ENCODE measurements at places on chromosomes 4 and X.

GRCh38 chrX:65586491-65586890 lies 51.9 kb upstream of the LAS1L start:
- DNase-seq: no peak

GRCh38 chr4:141255016-141255415 lies 34.3 kb downstream of the ZNF330 start:
- no peak for DNase-seq

GRCh38 chr4:17558941-17559708 lies 17.9 kb upstream of the LAP3 start:
- no peak for DNase-seq

- DNase-seq: peak; percentile 29
Measured at GRCh38 chr4:133156096-133156495, 7.0 kb downstream of the PCDH10 start.

DNA sequence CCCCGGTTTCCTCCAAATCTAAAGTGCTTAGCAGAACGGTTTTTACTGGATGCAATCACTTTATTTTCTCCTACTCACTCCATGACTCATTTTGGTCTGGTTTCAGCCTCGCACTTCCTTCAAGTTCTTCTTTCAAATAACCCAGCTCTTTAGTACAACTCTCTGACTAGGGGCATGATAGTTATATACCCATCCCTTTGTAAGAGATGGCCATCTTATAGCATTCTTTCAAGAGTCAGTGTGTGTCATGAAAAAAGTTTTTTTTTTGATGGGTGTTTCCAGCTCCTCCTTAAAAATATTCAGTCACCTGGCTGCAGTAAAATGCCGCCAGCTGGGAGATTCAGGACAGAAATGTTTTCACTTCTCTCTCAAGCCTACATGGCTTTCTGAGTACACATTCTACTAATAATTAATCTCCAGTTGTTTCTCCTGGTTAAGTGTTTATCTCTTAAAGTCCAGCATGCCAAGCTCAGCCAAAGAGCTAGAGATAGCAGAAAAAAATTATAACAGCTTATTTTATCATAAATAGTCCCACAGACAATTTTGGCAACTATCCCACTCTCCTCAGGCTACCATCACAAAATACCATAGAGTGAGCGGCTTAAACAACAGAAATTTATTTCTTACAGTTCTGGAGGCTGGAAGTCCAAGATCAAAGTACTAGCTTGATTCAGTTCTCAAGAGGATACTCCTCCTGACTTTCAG lies 139.3 kb downstream of the GASK1B start:
- DNase-seq: no peak

- peak; percentile 66 for DNase-seq
Measured at GRCh38 chr4:150078041-150078578, at the start of gene DCLK2. DCLK2 (plus strand) TSS chr4:150078445; CDS start chr4:150079028, 583 bp downstream.

GRCh38 chr4:84697615-84698201 lies 114.8 kb downstream of the CDS1 start:
- no peak for DNase-seq

GRCh38 chr4:579543-580175 lies 3.6 kb upstream of the TMEM271 start:
- DNase-seq: no peak

DNA sequence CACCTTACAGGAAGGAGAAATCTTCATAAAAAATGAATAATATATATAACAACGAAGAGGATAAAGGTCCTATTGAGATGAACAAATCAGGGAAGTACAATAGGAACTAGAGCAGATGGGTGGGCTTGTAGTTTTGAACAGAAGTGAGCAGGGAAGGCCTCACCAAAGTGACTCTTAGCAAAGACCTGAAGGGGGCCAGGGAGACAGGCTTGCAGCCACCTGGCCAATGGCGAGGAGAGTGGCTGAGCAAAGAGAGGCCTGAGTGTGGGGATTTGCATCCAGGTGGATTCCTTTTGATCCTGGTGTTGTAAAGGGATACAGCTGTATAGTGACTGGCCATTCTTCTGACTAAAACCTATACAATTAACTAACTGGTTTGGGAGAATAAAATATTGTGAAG lies 354.1 kb downstream of the CAMK2D start:
- no peak for DNase-seq

DNA sequence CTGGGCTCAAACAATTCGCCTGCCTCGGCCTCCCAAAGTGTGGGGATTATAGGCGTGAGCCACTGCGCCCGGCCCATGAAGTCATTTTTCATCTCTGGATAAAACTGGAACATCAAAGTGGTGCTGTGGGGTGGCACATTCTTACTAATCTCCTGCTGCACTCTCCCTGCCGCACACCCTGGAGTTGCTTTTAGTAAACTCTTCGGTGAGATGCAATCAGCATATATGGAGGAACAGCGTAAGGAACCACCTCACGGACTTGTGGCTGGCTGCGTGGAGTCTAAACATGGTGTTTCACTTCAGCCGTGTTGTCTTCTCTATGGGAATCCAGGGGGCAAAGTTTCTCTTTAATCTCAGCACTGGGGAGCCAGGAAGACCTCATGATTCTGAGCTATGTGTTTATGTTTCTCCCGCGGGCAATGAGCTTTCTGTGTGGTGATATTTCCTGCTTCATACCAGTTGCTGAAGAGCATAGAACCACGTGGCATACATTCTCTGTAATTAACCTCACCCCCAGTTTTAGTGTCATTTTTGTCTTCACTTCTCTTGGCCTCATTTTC lies 2.1 kb upstream of the RHOH start:
- no peak for DNase-seq

GRCh38 chr4:26150948-26151347 lies 169.9 kb upstream of the RBPJ start:
- DNase-seq: no peak

DNA sequence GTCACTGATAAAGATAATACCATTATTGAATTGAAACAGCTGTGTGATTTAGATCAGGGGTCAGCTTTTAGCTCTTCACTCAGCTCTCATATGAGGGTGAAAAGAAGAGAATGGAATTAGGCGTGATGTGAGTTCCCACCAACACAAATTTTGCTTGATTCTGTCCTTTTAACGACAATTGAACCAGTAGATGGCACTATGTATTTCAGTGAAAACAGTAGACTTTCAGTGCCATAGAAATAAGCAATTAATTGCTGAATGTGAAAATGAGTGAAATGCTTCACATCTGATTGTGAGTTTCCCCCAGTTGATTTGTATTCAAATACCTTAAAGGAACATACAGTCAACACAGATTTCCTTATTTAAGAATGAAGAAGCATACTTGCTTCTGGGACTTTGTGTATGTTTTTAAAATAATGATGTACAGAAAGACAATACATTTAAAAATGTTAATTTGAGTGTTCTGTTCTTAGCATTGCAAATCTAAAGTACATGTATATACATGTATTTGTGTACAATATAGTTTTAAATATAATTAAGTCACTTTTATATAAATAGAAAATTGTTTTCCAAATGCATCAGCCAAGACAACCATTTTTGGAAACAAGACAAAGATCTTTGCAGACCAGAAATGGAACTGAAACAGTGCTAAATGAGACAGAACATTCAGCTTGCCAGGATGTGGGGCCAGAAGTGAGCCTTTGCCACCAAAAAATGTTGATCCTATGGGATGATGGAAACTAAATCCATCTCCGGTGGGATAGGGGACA lies 178.8 kb downstream of the SNCA start:
- DNase-seq: no peak

- DNase-seq: no peak
Measured at GRCh38 chr4:54525602-54526001, 132.2 kb upstream of the KIT start.

GRCh38 chrX:143701460-143701859 lies 19.1 kb downstream of the SPANXN2 start:
- no peak for DNase-seq

GRCh38 chr4:115824630-115825029 lies 711.2 kb upstream of the NDST4 start:
- no peak for DNase-seq

DNA sequence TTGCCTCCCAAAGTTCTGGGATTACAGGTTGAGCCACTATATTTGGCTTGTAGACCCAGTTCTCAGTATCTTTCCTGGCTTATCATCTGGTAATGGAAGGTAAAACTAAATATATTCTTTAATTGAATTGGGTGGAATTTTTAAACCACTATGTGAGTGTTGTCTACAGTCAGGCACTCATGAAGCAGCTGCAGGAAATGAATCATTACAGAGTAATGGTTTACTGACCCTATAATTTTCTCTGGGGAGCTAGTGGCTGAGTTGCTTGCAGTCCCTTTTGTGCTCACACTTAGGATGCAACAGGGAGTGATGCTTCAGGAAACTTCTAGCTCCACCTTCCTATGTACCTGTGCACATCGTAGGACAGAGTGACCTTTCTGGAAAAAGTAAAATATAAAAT lies 4.1 kb upstream of the UGT2B7 start:
- DNase-seq: no peak

DNA sequence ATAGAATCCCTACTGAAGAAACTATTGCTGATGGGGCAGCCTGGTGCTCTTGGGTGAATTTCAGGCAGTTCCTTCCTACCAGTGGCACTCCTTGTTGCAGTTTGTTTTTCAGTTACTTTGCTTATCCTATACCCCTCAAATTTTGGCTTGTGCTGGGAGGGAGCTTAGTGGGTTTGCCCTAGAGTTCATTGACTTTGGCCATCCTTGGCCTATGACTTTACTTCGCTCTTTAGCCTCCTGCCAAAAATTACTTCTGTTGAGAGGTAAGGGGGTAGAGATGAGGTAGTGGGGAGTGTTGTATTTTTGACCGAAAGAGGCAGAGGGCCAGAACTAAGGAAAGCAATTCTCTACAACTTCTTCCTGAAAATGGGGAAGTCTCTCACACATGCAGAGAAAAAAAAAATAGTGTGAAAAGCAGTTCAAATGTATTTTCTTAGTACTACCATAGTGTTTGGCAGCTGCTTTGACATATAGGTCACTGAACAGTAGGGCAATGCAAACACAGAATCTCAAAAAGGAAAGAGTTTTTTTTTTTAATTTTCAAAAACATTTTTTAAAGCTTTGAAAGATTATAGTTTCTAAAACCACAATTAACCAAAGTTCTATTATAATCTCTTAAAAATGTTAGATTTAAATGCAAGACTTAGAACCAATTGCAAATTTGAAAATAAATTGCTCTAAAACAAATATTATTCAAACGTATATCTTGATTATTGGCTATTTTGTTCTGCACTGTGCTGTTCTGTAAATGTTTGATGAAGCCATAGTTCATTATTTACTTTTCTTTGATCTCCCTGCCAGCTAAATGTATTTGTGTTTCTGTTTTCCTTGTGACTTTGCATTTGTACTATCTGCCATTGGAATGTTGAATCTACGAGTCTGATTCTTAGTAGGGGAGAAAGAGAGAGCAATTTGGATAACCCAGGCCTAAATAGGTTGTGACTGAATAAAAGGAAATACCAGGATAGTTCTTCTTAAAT lies 73.6 kb downstream of the DCK start:
- DNase-seq: no peak

- no peak for DNase-seq
Measured at GRCh38 chr4:3174371-3175338, 74.3 kb upstream of the MSANTD1 start.

DNA sequence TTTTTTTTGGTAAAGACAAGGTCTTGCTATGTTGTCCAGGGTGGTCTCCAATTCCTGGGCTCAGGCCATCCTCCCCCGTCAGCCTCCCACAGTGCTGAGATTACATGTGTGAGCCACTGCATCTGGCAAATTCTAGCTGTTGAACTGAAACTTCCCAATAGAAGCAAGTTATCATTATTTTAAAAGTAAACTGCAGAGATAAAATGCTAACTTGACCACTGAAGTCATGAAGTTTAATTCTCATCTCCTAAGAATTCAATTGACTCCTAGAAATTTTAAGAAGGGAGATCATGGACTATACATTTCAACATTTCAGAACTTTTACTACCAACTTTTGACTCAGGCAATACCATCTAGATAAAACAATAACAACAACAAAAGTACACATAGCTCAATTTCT lies 11.7 kb upstream of the EXOSC9 start:
- DNase-seq: no peak

GRCh38 chrX:72105436-72105835 lies 26.3 kb downstream of the RTL5 start:
- no peak for DNase-seq

- DNase-seq: no peak
Measured at GRCh38 chr4:153116801-153117200, 87.4 kb upstream of the TRIM2 start.

- no peak for DNase-seq
Measured at GRCh38 chrX:117002981-117003380, 540.2 kb upstream of the CT83 start.

DNA sequence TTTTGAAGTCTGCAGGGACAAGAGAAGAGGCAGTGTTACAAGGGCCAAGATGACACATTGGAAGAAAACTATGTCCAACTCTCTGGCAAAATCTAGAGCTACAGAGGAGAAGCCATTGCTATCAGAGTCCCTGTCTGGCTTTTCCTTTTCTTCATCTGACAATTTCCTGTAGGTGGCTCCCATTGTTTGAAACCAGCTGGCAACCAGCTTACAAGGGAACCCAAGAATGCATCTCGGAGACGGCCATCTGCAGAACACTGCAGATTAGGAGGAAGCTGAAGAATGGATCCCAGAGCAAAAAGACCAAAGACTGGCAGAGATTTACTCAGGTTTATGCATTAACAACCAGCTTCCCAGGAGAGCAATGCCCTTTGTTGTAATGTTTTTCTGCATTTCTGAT lies 216.2 kb upstream of the CTSO start:
- DNase-seq: no peak

DNA sequence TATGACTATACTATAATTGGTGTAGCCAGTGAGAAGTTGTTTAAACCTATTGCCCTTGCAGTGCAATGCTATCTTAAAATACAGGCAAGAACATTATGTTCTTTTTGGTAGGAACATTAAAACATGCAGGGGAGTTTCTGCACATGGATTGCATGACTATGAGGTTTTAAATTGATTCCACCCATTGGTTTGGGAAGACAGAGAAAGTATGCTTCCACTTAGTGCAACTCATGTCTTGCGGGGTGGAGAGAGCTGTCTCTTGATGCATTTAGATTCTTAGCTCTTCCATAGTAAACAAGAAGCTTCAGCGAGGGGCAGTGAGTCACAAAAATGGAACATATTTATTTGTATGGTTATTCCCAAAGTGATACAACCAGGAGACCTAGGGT lies 39.5 kb upstream of the RASL11B start:
- DNase-seq: no peak

DNA sequence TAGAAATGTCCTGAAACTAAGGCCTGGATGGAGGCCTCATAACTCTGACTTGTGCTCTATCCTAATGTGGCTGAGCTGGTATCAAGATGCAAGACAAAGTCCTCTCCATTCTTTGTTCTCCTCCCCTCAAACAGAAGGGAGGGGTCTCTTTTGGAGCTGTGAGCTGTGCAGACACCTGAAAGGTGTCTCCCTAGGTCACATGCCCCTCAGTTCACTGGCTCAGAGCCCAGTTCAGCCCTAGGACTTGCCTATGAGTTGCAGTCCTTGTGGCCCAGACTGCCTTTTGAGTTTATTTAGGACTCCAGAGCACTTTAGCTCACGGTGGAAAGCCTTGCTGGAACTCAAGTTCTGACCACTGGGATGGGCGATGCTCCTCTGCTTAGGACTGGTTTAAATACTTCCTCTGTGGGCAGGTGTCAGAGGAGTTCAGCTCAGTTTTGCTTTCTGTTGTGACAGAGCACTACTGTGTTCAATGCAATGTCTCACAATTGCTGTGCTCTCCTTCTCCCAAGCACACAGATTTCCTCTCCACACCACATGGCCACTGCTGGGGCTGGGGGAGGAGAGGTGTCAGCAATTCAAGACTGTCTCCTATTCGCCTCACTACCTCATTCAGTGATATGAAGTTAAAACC lies 84.8 kb upstream of the ZNF827 start:
- no peak for DNase-seq
